Neural crest cell (in vitro differentiated cells): ENCODE measurements at places on chromosomes 2 and 18.

DNA sequence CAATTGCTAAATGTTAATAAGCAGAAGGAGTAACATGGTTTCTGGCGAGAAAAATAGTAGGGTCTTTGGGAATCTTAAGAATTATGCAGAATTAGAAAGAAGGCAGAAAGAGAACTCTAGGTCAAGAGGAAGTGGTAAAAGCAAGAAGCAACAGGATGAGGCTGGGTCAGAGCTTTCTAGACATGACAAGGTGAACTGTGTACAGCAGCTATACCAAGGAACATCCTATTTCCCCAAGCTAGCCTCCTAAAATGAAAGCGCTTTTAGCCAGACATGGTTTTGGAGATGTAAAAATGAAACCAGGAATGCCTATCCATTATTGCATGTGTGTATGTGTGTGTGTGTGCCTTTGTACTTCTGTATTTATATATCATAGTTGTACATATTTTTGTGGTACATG lies 42.3 kb upstream of the STAT1 start:
- no peak for DNase-seq

- no peak for DNase-seq
Observed at GRCh38 chr2:177348733-177349693, 43.6 kb upstream of the AGPS start.

DNA sequence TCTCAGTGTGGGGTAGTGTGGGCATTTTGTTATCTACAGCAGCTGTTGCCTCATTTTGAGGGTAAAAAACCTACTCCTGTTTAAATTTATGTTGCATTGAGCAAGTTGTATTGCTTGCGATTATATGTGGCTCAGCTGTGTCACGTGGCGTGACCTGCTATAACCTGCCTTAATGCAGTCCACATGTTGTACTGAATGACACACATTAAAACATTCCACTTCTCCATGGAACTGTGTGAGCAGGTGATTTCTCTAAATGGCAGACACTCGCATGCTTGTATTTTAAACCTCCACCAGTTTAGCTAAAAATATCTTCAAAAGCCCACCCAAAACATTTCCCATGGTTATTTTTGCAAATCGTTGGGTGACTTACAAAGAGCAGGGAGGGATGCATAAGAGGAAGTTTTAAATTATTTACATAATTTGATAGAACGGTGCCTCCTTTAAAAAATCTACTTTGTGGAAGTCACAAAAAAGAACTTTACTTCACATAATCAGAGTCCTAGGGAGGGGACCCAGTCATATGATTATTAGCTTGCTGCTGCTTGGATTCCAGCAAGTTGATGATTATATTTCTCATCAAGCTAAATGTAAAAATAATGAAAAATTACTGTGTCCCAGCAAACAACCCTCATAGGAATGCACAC lies 163.3 kb upstream of the ZEB2 start:
- DNase-seq, result no peak

- DNase-seq, result no peak
Observed at GRCh38 chr2:166380615-166381014, 4.9 kb upstream of the SCN9A start.

DNA sequence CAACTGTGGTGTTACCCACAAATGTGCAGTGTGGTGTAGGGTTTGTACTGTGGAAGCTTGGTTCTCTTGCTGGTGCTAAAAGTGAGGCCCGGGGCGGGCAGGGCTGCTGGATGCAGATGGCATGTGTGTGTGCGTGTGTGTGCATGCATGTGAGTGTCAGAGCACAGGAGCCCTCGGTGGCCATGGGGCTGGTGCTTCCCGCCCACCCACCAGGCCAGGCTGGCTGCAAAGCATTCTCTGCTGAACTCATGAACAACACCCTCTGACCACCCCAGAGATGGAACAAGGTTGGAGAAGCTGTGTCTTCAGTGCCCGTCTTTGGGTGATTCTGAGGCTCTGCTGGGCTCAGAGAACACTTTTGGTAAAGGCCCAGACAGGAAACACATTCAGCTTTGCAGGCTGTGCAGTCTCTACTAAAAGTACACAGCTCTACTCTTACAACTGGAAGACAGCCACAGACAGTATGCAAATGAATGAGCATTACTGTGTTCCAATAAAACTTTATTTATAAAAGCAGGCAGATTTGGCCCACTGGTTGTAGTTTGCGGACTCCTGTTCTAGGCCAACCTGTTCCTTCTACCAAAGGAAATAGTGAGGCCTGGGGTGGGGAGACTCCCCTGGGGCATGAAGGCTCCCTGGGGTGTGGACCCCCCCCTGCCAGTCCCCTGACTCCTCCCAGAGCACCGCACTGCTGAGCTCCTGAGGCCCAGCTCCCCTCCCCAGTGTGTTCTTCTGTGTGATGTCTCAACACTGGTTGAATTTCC lies 225.3 kb upstream of the HDAC4 start:
- DNase-seq, result no peak

DNA sequence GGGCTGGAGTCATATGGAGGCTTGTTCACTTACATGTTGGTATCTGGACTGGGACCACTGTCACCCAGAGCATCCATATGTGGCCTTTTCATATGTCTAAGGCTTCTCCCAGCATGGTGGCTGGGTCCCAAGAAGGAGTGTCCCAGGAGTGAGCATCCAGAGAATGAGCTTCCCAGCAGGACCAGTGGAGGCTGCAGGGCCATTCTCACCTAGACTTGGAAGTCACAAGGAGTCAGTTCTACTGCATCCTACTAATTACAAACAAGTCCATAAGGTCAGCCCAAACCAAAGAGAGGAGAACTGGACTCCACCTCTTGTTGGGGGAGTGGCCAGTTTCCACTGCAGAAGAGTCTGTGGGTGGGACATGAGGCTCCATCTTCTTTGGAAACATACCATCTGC lies 5.1 kb upstream of the TEX51 start:
- DNase-seq, result no peak

DNA sequence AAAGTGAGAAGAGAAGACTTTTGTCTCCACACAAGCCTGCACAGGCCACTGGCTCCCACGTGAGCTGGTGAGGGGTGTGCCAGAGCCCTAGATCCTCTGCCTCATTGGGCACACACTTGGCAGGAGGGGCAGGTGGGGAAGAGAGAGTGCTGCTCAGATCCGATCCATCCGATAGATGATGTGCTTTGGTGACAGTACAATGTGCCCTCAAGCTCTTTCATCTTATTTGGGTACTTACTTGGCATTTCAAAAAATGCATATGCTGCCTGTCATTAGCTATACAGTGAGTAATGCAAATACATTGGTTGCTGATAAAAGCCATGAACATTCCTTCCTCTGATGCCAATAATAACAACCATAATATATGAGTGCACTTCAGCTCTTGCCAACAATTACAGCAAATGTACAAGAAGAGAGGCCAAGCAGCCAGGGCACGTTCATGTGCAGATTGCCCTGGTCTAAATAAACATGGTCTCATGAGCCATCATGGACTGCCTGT lies 255.3 kb downstream of the VAPA start:
- no peak for DNase-seq

DNA sequence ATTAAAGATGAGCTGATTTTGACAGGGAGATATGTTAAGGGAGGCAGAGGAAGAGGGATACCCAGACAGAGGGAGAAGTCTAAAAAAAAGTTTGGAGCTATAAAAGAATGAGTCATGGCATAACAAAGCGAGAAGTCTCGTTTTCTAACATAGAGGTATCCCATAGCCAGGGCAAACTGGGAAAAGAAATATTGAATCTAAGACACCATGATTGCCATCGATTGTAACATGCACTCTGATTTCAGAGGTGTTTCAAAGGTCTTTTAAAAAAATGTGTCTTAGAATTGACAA lies 110.7 kb downstream of the MDH1 start:
- DNase-seq, result no peak

DNA sequence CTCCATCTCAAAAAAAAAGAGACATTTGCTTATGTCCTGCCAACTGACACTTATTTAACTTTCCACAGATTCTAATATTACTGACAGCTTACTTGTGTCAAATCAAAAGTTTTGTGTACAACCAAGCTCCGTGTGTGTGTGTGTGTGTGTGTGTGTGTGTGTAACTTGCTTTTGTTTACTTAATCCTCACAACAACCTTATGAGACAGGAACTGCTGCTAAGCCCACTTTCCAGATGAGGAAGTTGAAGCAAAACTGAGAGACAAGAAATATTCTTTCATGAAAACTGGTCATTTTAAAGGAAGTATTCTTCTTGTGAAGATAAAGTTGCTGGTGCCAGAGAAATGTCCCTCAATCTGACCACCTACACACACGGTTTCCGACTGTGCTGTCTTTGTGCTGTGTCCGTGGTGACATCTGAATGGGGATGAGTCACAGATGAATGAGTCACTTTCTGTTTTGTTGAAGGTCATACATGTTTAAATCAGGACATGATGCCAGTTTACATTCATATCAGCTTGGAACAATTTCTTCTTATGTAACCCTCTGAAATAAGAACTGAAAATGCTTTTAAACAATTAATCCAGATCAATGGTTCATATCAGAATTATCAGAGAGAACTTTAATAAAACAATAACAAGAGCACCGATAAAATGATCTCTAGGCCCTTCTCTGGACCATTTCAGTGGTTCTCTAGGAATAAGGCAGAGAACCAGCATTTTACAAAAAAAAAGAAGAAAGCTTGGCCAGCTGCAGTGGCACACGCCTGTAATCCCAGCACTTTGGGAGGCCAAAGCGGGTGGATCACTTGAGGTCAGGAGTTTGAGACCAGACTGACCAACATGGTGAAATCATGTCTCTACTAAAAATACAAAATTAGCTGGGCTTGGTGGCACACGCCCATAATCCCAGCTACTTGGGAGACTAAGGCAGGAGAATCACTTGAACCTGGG lies 95.5 kb downstream of the THNSL2 start:
- no peak for DNase-seq
